Dermis microvascular lymphatic vessel endothelial cell (primary cell): ENCODE measurements at places on chromosomes 12 and 14. TPM values are rescaled to one million over a fixed set of nuclear protein-coding genes. Genes with fewer than 3 reads are reported as not detected.

DNA sequence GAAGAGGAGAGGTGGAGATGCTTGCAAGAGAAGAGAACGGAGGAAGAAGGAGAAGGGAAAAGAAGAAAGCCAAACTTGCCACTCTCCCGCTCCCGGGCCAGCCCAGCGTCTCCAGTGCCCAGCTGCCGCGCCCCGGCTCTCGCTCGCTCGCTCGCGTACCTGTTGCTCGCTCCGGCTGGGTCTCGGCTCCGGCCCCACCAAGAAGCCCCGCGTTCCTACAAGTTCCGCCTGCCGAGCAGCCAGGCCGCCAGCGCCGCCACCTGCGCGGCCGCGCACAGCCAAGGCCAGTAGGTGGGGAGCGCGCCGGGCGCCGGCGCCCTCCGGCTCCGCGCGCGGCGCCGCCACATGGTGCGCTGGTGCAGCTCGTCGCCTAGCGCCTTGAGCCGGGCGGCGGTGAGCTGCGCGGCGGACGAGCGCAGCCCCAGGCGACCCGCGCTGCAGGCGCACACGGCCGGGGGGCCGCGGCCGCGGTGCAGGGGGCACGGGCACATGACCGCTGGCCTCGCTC, 370 bp downstream of the HRK start:
- peak; percentile 29 for DNase-seq

DNA sequence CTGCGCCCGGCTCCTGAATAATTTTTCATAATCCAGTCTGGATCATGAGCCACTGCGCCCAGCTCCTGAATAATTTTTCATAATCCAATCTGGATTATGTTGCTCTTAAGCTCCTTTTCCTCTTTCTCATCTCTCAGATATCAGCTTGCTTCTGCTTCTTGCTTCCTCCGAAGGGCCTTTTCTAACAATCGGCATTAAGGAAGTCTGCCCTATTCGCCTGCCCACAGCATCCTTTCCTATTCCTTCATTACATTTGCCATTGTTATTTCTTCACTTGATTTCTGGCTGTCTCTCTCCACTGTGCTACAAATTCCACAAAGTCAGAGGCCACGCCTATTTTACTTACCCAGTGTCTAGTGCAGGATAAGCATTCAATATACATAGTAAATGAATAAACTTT, 83.5 kb downstream of the TTC7B start:
- no peak for DNase-seq

VASH1 gene
- total RNA-seq = 6.3 and 9.0 TPM in 2 replicates

DNA sequence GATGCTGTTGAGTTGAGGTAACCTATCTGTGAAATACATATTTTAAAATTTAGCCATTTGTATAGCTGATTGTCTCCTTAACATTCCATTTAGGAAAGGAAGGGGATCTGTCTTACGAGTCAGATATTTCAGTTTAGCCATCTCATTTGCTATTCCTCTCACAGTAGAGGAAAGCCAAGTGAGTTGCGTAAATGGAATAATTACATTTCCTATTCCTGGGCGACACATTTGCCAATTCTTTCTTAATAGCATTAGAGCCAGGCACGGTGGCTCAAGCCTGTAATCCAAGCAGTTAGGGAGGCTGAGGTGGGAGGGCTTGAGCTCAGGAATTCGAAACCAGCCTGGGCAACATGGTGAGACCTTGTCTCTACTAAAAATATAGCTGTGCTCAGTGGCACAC, 116.3 kb downstream of the TMX1 start:
- no peak for DNase-seq

GRCh38 chr14:102500158-102500662, 9.4 kb downstream of the ANKRD9 start:
- DNase-seq = no peak

DNA sequence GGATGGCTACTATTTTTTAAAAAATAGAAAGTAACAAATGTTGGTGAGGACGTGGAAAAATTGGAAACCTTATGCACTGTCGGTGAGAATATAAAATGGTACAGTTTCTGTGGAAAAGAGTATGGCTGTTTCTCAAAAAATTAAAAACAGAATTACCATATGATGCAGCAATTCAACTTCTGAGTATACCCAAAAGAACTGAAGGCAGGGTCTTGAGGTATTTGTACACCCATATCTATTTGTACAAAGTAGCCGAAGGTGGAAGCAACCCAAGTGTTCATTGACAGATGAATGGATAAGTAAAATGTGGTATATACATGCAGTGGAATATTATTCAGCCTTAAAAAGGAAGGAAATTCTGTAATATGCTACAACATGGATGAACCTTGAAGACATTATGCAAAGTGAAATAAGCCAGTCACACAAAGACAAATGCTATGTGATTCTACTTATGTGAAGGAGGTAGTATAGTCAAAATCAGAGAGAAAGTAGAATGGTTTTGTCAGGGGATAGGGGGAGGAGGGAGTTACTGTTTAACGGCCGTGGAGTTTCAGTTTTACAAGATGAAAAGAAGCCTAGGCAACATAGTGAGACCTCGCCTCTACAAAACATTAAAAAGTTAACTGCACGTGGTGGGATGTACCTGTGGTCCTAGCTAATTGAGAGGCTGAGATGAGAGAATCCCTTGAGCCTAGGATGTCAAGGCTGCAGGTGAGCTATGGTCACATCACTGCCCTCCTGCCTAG, 38.4 kb upstream of the CCT2 start:
- DNase-seq = no peak

TMEM106C gene
- 54.6 and 68.0 TPM in 2 replicates for total RNA-seq

GRCh38 chr12:112466011-112466422, 47.3 kb downstream of the PTPN11 start:
- DNase-seq = no peak

GRCh38 chr14:77003960-77004710, 24.4 kb downstream of the IRF2BPL start:
- DNase-seq = no peak

DNA sequence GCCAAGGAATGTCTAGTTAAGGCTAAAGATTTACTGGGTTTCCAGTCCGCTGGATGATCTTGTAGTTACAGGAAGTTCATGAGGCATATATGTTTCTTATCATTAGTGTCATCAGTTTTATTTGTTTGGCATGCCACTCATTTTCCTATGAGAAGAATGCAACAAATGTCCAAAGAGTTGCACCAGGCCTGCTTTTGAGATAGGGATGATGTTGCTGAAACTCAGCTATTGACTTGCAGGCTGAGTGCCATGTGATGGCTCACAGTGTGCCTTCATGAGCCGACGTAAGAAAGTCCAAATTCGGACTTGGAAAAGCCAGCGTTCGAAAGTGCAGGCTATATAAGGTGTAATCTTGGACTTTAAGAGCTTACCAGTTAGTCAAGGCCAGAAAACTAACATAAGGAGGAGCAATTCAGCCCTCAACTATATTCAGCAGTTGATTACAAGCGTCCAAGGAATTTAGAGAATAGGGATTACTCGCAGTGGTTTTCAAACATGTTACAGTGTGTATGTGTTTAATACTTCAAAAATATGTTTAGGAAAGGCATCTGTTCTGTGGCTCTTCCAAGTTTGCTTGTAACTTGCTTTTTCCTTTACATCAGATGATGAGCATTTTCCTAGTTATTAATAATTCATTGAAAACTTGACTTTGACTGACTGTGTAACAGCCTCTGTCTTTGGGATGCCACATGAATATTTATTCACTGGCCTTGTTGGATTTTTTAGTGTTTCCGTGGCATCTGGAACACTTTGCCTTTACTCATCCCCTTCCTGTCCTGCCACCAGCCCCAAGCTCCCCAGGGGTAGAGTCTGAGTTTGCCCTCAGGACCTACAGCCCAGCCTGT, 101.3 kb downstream of the LGMN start:
- no peak for DNase-seq

DNA sequence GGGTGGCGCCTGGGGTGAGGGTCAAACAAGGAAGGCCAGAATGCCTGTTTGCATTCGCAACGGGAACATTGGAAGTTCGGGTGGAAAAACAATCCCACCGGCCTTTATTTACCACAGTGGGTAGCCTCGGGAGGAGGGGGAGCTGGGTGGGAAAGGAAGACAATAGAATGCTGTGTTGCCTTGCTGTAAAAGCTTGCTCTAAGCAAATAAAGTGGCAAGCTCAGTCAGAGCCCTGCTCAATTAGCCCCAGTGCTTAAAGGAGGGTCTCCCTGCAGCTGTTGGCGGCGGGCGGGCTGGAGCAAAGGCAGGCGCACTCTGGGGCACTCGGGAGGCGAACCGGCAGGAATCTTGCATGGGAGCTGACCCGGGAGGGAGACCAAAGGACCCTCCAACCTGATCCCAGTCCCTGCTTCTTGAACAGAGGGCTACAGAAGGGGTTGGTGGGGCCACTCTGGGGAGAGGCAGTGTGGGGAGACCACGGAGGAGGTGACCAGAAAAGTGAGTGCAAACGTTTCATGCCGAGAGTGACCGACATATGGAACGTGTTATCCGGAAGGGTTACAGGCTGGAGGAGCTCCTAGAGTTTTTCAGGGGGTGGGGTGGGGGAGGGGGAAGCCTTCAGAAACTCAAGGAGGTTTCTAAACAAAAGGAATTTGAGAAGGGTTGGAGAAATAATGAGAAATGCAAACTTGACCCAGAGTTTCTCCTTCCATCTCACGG, 48.5 kb downstream of the NTF3 start:
- DNase-seq = no peak

EFS gene
- not detected in 2 replicates for total RNA-seq

- peak; percentile 35 for DNase-seq
Observed at GRCh38 chr14:95388699-95389098, 69.0 kb upstream of the CLMN start.

DNA sequence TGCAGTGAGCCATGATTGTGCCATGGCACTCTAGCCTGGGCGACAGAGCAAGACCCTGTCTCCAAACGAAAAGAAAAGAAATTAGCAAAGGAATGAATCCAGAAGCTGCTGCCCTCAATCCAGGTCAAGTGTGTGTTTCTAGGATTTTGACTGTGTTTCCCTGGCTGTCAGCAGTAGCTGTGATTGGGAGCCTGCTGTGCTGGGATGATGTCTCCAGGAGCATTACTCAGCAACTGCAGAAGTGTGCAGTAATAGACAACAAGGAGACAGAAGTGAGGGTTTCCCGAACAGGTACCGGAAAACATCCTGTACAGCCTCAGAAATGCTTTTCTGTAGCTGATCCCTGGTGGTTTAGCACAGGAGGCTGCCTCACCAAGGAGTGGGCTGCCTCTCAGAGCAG, 492.5 kb downstream of the FUT8 start:
- DNase-seq = no peak

DNA sequence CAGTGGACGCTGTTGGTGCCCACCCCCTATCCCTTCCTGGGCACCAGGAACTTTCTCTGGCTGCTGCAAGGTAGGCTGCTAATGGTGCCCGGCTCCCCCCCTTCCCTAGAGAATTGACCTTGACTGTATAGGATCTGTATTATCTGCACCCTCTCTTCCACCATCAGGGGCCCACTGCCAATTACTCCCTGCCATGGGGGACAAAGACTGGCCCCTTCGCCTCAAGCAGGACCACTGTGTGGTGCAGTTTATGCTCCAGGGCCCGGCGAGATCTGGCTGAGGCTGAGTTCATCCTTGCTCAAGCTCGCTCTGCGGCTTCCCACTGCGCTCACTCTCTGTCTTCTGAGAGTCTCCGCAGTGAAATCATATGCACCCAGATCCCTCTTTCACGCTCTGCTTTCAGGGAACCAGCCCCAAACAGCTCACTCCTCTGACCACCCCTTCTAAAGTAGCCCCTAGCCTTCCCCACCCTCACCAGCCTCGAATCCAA, 95.2 kb downstream of the LGMN start:
- no peak for DNase-seq

DNA sequence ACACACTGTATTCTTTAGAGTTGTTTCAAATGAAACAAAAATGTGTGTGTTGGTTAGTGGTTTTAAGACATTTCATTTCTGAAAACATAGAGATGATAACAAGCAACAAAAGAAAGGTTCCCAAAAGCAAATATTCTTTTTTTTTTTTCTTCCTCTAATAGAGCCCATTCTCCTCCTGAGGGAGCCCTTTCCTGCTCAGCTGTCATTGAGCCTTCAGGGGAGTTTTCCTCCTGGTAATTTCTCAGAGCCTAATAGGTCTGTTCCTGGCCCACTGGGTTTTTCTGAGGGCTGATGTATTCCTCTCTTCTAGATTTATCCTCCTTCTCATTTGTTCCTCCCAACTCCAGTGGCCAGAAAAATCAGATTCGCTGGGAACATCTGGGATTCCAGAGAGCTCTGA, 654.5 kb downstream of the NOVA1 start:
- no peak for DNase-seq

DNA sequence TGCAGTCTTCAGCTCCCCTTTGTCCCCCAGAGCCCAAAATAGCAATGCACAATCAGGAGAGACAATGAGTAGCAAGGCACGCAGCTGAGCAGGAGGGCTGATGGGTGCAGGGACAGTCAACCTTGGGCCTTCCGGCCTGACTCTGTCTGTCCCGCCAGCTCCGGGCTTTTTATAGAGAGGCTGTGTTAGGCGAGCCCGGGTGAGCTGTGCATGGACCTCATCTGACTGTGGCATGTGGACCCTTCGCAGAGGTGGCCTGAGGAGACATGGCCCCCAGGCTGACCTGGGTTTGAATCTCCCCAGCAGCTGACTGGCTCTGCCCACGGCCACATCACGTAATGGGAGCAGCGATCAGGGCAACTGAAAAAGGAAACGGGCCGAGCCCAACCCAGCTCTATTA, 177.9 kb downstream of the TSPAN9 start:
- no peak for DNase-seq

GRCh38 chr14:72677664-72678063, 216.2 kb downstream of the DPF3 start:
- no peak for DNase-seq

- peak; percentile 26 for DNase-seq
Observed at GRCh38 chr14:52299692-52300278, 14.3 kb upstream of the PTGER2 start.

DNA sequence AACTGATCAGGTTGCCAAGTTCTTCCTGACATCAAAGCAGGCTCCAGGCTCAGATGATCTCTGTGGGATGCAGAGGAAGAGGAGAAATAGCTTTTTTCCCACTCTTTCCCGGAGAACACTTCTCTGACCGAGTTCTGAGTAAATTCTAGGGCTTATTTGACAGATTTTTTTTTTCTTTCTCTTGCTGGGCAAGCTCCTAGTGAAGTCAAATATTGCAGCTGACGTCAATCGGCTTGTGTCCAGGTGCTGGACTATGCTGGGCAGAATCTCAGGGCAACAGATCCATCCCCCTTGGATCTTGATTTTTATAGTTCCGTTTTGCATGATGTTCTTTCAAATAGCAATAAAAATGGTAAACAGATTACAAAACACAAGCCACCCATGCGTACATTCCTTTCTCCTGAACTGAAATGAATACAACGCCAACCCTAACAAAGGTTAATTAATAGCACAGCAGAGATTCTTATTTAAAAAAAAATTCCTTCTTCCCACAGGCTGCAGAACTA, 182.2 kb downstream of the NOVA1 start:
- no peak for DNase-seq

CLEC6A gene
- total RNA-seq = not detected in 2 replicates

- no peak for DNase-seq
Observed at GRCh38 chr12:128844031-128844635, 9.1 kb upstream of the GLT1D1 start.

GRCh38 chr12:12660201-12660600, 35.8 kb downstream of the GPR19 start:
- no peak for DNase-seq
